ENCODE measurements at places on chromosomes 2 and 18.

- no peak for DNase-seq
Observed at GRCh38 chr2:112182581-112183034, 44.4 kb downstream of the FBLN7 start.

DNA sequence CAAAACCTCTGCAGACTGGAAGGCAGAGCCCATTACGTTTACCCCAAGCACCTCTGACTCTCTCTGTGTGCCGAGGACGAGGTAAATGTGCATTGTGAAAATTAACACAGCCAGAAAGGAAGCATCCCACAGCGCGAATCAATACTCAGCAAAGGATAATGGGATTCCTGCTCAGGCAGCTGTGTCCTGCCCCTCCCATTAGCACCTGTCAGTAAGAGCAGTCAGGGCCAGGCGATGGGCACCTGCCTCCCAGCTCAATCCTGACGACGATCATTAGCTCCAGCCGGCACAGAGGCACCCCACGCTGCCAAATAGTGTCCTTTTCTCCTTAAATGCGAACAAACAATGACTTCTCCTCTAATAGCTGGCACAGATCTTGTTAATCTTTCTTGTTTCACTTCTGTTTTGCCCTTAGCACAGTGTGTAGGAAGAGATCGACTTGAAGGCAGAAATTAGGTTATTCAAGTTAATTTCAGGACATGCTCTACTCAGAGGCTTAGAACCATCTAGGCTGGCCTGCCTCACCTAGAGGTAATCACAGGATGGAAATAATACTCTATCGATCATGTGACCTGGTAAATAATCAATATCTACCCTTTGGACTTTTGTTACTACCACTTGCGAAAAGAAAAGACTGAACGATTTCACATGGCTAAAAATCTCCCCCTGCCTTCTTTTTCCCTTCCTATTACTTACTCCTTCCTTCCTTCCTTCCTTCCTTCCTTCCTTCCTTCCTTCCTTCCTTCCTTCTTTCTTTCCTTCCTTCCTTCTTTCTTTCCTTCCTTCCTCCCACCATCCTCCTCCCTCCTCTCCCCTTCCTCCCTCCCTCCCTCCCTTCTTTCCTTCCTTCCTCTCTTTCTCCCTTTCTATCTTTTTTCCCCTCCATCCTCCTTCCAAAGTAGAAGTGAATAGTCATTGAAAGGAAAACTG, 487.9 kb upstream of the ID2 start:
- peak; percentile 15 for DNase-seq

- no peak for DNase-seq
Observed at GRCh38 chr2:194095359-194095758, 1561.7 kb upstream of the SLC39A10 start.

GRCh38 chr2:196404276-196404675, 232.9 kb upstream of the STK17B start:
- no peak for DNase-seq

- no peak for DNase-seq
Observed at GRCh38 chr2:120716641-120717585, 18.8 kb upstream of the GLI2 start.

DNA sequence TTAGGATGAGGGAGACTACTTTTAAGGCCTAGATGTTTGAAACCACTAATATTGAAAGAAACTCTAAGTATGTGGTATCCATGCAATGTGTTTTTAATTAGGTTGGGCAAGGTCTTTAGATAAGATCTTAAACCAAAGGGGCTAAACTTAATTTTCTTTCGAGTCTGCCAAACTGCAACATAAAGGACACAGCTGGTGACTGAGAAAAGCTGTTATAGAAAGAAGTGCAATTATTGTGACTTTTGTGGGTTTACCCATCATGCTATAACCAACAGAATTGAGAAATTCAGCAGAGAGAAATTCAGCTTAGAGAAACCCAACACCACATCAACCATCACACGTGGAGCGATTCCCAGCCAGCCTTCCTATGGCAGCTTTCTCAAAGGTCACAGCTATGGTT, 119.5 kb upstream of the LMAN1 start:
- DNase-seq: no peak

DNA sequence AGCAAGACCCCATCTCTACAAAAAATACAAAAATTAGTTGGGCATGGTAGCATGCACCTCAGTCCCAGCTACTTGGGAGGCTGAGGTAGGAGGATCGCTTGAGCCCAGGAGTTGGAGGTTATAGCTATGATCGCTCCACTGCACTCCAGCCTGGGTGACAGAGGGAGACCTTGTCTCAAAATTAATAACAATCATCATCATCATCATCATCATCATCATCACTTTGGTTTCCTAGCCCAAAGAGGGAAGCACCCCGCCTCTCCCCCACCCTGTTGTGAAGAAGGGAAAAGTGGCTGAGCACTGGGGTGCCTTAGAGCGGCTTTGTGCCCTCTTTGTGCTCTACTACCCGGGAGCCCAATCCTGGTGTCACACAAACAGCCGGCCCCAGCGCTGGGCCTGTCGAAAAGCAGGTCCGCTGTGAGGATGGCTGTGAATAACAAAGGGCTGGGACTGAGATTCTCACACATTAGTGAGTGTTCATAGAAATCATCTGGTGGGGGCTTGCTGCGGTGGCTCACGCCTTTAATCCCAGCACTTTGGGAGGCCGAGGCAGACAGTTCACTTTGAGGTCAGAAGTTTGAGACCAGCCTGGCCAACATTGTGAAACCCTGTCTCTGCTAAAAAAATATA, 42.6 kb upstream of the ASXL2 start:
- DNase-seq: no peak

GRCh38 chr2:7044253-7045250, 127.3 kb downstream of the RNF144A start:
- peak; percentile 55 for DNase-seq

- DNase-seq: no peak
Observed at GRCh38 chr2:64932371-64933216, 56.6 kb upstream of the SLC1A4 start.

DNA sequence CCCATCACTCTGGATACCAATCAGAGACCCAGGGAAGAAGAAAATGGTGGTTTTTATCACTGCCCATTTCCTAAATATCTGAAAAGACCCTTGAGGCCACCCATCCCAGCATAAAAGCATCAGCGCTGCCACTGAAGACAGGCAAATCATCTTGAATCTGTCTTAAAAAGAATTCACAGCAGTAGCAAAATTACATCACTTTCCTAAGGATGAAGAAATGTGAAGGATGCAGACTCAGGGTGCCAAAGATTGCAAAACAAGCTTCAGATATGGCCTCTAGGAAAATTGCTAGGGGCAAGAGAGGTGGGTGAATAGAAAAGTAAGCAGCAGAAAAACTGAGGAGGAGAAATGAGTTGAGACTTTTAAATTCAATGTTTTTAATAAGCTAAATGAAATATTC, 70.0 kb downstream of the SLC25A12 start:
- no peak for DNase-seq

DNA sequence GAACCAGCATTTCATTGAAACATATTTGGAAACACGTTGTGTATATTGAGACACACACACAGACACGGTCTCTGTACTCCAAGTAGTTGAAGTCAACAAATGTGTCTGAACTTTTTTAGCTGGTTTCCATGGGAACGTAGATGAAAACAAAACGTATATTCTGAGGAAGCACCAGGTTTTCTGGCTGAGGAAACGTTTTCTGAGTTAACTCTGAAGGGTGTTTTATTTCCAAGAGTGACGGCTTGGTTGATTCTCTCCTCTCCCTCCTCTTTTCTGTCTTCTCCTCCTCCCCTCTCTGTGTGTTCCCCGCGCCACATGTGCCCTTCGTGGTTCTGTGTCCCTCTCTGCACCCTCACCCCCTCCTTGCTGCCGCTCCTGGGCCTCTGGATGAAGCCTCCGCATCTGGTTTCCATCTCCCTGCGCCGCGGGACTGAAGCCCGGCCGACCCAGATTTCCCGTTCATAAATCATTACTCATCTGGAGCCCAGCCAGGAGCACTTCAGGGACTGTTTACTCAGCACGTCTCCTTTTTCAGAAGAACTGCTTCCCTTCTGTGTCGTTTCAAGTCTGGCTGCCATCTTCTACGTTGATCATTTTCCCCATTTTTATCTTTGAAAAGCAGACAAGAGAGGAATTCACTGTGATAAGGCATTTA, 122.7 kb downstream of the COL6A3 start:
- DNase-seq: no peak

GRCh38 chr2:240431271-240431660, 4.2 kb upstream of the GPC1 start:
- DNase-seq: no peak

GRCh38 chr2:138060301-138060635, 96.0 kb downstream of the HNMT start:
- DNase-seq: no peak

DNA sequence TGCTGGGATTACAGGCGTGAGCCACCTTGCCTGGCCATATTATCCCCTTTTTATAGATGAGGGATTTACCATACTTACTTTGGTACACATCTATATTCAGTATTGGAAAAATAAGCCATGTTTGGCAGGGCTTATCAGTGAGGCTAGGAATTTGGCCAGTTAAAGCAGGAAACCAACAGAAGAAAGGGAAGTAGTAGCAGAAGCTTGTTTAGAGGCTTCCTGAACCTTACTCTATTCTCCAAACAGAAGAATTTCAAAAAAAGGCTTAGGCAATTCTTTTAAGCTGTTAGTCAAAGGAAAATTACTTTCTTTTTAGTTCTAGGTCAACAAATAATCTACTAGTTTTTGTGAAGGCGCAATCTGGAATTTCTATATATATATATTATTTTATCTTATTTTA, 3.2 kb upstream of the GLS start:
- no peak for DNase-seq

- DNase-seq: no peak
Observed at GRCh38 chr2:223989206-223989855, 32.1 kb downstream of the MRPL44 start.

DNA sequence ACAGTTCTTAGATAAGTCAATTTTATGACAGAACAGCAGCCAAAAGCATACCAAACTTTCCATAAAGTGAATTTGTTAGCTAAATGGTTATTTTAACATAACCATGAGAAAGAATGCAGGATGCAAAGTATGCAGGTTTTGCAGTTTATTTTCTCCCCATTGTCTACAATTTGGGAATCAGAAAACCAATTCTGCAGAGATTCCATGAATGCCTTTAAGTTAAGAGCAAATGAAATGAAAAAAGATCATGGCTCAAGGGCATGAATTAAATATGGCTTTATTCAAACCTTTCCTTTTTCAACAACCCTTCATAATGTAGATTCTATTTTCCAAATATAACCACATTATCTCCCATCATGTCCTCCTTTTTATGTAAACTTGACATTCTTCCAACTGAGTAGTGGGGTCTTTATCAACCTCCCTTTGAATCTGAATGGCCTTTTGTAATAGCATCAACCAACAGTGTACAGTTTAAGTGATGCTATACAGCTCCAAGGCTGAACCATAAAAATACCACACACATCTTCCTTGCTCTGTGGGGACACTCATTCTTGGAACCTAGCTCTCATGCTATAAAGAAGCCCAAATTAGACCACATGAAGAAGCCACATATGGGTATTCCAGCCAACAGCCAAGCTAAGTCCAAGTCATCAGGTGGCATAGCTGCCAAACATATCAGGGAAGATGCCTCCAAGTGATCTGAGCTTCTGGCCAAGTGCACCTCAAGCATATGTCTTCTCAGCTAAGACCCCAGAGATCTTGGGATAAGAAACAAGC, 49.8 kb downstream of the PIAS2 start:
- DNase-seq: no peak

DNA sequence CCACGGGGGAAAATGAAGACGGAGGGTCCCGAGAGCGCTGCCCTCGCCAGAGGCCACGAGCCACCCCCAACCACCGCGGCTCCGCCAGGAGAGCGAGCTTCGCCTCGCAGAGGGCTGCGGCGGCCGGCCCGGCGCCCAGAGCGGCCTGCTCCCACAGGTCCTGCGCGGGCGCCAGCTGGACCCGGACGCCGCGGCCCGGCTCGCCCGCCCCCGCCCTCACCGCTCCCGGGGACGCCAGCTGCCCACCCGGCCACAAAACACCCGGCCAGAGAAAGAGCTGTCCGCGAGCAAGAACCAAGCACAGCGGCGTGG, 709 bp downstream of the PTPN2 start:
- peak; percentile 63 for DNase-seq

- no peak for DNase-seq
Observed at GRCh38 chr2:173589604-173590275, 235.1 kb downstream of the CDCA7 start.

- DNase-seq: no peak
Observed at GRCh38 chr2:129180124-129180716, 799.2 kb upstream of the RAB6C start.

- no peak for DNase-seq
Observed at GRCh38 chr18:42860011-42860410, 255.5 kb downstream of the RIT2 start.

- peak; percentile 57 for DNase-seq
Observed at GRCh38 chr2:236343400-236344161, 79.4 kb upstream of the ASB18 start.

DNA sequence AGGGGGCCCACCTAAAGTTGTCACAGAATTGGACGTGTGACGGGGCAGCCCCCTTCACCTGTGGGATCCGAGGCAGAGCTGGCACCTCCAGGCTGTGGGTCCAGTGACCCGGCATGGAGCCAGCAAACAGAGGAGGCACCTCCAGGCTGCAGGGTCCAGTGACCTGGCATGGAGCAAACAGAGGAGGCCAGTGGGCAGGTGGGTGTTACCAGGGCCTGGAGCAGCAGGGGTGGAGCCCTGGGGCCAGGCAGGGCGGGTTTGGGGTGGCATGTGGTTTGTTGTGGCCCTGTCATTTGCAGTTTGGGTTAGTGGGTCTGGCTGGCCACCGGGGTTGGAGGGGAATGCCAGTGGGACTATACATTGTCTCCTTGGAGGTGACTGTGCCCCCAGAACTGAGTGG, 68.2 kb downstream of the HPCAL1 start:
- no peak for DNase-seq

- DNase-seq: no peak
Observed at GRCh38 chr18:515838-516237, 15.3 kb upstream of the COLEC12 start.

DNA sequence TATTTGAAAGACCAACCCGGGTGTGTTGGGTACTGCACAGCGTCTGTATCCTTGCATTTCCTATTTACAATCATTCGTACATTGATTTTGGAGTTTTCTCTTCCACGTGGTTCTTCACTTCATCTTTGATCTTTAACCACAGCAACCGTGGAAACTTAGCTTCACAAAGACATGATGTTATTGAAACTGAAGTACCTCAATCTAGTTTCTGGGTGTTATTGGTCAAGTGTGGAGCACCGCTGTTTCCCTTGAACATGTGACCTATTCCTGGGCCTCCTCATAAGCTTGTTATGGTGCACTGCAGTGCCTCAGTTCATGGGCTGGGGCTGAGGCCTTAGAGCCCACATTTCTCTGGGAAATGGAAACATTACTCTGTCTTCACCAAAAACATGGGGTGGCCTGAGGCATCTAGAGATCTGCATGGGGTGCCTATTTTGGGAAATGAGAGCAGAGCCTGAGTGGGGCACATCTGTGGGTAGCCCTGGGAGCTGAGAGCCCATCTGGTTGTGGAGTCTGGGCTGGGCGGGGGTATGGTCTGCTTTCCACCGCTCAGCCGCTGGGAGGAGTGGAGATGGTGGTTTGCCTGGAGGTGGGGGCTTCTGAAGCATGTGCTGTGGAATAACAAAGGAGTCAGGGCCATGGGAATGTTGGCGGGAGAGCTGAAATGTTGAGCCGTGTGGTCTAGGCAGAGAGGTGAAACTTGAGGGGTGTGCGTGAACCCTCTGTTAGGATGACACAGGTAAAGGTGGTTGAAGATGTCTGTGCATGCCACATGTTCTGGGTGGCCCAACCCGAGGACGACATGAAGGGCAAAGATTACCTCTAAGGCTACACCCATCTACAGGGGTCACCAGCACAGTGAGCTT, 37.4 kb downstream of the ZNF236 start:
- no peak for DNase-seq

- DNase-seq: peak; percentile 73
Observed at GRCh38 chr2:174337337-174338146, 2.8 kb downstream of the SP9 start.

GRCh38 chr18:62999392-62999791, 284.1 kb downstream of the PHLPP1 start:
- no peak for DNase-seq

Data from HuH-7.5 (cell line).